ENCODE measurements at places on chromosomes 2 and 18.
A peak's percentile ranks its signal among the peaks of the same experiment; 100 is the strongest.

DNA sequence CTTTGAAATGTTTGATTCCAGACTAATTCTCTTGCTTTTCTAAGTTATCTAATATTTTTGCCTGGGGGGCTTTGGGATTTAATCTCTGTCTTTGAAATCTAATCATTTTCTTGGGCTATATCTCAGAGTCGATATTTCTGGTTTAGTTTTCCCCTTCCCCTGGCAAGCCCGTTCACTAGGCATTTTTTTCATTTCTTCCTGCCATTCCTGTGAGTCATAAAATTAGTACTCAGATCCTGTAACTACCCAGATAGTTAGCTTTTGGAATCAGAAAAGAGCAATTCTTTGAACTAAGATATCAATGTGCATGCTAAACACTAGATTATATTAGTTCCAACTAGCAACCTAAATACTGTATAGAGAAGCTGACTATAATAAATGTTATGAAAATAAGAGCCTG is 29.4 kb upstream of the RNF149 start:
- no peak for DNase-seq

- DNase-seq = peak; percentile 55
Observed at GRCh38 chr2:46747297-46747818, 168.2 kb downstream of the MCFD2 start.

DNA sequence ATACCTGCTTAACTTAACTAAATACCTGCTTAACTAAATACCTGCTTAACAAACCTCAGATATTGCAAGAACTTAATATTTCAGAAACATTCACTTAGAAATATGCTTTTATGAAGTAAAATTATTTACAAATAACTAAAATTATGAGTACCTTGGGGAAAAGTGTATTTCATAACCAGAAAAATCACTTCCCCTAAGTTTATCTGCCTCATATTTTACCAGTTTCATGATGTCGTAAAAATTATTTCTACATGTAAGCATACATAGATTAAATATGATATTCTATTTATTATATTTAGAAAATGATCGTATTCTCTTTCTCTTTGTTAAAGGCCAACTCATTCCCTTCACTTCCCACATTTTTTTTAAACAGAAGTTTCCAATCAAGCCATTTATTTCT is 41.5 kb upstream of the DSC1 start:
- DNase-seq = peak; percentile 45

DNA sequence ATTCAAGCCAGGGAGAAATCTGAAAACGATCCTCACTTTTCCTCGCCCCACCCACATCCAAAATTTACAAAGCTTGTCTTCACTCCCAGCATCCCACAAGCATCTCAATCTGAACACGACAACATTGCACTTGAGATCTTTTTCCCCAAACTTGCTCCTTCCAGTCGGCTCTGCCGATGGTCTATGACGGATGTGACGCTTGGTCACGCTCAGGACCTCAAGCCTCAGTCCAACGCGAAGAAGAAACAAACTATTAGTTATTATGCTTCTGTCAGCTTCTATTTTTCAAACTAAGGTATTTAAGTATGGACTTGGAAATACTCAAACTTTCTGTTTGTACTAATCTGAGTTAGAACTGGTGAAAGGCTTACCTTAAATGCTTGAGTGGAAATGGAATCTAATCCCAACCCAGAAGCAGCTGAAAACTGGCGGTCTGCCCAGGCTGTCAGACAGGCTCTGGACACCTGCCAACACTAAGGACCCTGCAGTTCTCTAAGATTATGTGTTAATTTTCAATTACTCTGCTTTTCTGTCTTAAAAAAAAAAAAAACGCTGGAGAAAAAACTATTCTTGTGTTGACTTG is 132.1 kb upstream of the DNMT3A start:
- no peak for DNase-seq

DNA sequence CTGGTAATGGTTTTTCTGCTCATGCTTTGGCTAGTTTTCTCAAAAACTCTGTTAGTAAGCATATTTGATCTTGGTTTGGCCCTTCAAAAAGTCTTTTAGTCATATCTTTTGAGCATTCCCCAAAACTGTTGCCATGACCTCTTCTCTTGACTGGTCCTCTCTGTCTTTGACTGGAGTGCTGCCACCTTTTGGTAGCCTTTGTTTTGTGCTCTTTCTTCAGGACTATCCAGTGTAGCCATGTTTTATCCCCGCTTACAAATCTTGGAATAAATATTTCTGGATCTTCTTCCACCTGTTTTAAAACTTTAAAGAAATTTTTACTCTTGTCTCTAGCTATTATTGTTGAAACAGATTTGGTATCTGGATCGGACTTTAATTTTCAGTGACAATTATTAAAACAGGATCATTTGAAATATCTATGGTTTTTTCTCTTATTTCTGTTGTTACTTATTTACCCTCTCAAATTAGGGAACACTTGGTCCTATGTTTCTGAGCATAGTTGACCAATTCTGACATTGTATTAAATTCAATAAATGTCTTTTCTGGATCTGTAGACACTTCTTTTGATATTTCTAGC is 965 bp upstream of the ELOA2 start:
- no peak for DNase-seq

GRCh38 chr2:209960676-209961630 is 41.5 kb upstream of the RPE start:
- DNase-seq = no peak

- DNase-seq = peak; percentile 33
Observed at GRCh38 chr2:197869501-197870111, 65.2 kb downstream of the PLCL1 start.

- peak; percentile 41 for DNase-seq
Observed at GRCh38 chr2:5915881-5916310, 223.7 kb downstream of the SOX11 start.

DNA sequence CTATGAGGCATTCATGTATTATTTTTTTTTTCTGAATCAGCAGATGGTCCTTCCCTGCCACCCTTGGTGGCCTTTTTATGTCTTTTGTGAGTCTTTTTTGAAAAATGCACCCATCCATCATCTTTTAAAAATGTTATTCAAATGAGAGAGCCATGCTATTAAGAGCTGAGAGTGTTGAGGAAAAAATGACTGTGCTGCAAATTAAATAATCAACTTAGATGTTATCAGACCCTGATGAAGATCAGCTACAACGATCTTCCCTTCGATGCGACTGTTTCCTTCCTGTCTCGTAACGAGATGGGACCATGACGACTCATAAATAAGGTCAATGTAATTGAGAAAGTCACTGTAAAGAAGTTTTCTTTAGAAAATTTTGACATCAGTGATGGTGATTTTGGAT is 44.4 kb downstream of the TRIB2 start:
- no peak for DNase-seq

DNA sequence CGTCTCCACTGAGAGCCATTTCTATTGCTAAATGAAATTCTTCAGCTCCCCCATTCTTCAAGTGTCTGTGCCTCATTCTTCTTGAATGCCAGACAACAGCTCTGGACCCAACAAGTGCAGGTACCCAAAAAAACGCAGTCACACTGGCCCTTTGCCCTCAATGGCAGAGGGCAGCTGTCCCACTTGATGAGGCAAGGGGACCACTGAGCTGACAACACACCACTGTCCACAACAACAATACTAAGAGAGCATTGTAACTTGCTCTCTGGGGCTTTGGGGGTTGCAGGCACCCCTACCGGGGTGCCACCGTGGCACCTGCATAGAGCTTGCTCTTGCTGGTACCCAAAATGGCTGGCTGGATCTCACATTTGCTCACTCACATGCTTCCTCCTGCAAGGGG is 827.0 kb upstream of the DDX18 start:
- no peak for DNase-seq

DNA sequence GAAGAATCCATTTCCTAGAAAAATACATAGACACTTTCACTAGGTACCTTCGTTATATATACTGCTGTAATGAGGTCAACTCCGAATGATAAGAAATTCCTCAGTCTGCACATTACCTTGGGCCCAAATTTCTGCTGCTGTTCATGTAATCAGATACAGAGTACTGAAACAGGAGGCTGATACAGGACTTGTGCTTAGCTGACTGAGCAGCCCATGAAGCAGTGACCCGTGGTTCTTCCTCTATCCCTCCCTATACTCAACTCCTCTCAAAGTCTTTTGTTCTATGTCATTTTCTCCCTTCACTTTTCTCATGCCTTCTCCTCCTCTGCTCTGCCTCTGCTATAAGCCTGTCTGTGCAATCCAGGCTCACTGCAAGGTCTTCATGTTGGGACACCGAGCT is 57.5 kb upstream of the ST8SIA5 start:
- DNase-seq = no peak

DNA sequence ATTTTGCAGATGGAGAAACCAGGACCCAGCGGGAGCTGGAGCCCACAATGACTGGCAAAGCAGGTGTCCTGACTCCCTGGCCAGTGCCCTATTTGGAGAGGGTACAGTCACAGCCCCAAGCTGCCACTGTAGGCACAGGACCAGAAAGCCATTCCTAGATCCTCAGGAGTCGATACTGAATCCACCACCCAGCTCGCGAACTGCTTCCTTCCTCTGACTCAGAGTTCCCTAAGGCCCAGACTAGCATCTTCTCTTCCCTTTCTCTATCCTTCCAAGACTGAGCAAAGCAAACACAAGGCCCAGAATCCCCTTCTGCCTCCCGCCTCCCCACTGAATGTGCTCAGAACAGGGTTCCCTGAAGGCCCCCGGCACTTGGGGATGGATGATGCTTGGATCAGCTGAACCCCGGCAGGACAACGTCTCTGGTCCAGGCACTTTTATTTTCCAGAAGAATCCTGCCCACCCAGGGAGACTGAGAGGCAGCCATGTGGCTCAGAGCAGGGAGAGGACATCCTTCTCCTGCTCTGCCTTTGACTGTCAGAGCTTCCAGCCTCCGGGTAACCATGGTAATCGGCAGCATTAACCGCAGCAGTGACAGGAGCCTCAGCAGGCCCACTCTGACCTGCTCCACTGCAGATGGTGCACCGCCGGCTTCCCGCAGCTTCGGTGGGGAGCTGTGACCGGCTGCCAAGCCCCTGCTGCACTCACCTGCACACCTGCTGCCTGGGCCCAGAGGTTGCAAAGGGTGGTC is 34.8 kb upstream of the KLHL29 start:
- no peak for DNase-seq

DNA sequence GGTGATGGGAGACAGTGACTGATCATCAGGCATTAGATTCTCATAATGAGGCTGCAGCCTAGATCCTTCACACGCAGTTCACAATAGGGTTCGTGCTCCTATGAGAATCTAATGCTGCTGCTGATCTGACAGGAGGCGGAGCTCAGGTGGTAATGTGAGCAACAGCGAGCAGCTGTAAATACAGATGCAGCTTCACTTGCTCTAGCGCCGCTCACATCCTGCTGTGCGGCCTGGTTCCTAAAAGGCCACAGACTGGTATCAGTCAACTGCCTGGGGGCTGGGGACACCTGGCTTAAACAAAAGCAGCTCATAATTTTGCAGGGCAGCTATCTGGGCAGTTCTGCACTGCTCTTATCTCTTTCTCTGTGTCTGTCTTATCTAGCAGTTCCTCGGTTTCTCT is 20.4 kb upstream of the CD226 start:
- DNase-seq = no peak

DNA sequence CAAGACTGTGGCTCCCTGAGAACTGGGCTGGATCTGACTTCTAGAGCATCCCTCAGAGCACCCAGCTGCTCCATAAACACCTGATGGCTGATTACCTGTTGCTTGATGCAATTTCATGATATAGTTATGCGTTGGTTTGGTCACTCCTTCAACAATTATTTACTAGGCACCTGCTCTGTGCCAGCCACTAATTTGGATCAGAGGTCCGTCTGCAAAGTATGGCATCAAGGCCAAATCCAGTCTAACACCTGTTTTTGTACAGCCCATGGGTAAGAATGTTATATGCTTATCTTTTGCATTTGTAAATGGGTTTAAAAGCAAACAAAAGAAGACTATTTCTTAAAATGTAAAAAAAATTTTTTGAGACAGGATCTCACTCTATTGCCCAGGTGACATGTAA is 348.2 kb downstream of the ALK start:
- DNase-seq = no peak
